Vagina (tissue), 2 donors: ENCODE measurements at places on chromosomes 5 and 9.

DNA sequence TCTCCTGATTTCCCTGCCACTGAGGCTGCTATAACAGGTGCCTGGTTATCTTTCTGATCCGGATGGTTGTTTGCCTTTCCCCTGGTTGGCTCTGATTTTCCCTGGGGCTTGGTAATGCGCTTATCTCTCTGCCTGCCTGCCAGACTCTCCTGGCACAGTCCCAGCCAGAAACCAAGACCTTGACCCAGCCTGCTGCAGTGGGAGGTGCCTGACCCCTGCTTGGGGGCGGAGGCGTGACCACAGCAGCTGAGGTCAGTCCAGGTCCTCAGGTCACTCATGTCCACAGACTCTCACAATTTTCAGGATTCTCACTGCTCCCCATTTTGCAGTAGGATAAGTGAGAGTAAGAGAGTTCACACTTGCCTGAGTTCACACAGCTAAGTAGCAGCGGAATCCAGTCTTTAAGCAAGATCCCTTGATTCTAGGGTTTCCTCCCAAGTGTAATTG lies 24.4 kb upstream of the SYNPO start:
- H3K27me3 ChIP-seq: no peaks in the 10 kb centered on the region
- H3K27ac ChIP-seq: no peak overlapping the region
- no peak for DNase-seq
- no peak overlapping the region for H3K4me3 ChIP-seq

DNA sequence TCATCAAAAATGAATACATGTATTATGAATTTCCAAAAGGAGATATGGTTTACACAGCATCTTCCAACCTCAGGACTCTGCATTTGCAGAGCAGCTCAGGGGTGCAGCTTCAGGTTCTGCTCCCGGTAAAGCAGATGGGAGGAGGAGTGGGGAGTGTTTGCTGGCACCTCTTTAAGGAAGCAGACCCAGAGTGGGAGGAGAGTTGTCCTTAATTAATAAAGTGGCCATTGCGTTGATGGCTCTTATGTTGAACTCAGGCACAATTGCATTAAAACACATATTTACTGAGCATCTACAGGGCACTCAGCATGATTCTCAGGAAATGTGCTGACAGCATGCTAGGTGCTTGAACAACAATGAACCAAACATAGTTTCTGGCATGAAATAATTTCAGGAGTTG lies 121.0 kb downstream of the PDZD2 start:
- H3K36me3 ChIP-seq: no peaks in the 10 kb centered on the region
- H3K27me3 ChIP-seq: no peaks in the 10 kb centered on the region
- H3K4me3 ChIP-seq: no peak overlapping the region
- peaks cover 16% of the 10 kb centered on the region for H3K4me1 ChIP-seq
- no peak overlapping the region for H3K27ac ChIP-seq

GRCh38 chr5:163347671-163348070 lies 89.7 kb upstream of the CCNG1 start:
- H3K4me3 ChIP-seq: no peak overlapping the region
- H3K27ac ChIP-seq: no peak overlapping the region
- DNase-seq: no peak

- no peaks in the 10 kb centered on the region for H3K4me1 ChIP-seq
- no peaks in the 10 kb centered on the region for H3K36me3 ChIP-seq
- DNase-seq: no peak
- H3K27ac ChIP-seq: no peak overlapping the region
Measured at GRCh38 chr5:143980506-143980905, 168.5 kb downstream of the HMHB1 start.

GRCh38 chr5:83767409-83767992 lies 46.8 kb upstream of the HAPLN1 start:
- H3K27me3 ChIP-seq: no peaks in the 10 kb centered on the region
- no peak for DNase-seq
- no peak overlapping the region for H3K27ac ChIP-seq
- H3K4me1 ChIP-seq: no peaks in the 10 kb centered on the region
- no peak overlapping the region for H3K4me3 ChIP-seq

- DNase-seq: no peak
- no peaks in the 10 kb centered on the region for H3K27me3 ChIP-seq
- no peak overlapping the region for H3K27ac ChIP-seq
- H3K4me1 ChIP-seq: peaks cover 14% of the 10 kb centered on the region
- no peak overlapping the region for H3K4me3 ChIP-seq
Measured at GRCh38 chr9:128728298-128728697, 4.4 kb upstream of the ZDHHC12 start.

DNA sequence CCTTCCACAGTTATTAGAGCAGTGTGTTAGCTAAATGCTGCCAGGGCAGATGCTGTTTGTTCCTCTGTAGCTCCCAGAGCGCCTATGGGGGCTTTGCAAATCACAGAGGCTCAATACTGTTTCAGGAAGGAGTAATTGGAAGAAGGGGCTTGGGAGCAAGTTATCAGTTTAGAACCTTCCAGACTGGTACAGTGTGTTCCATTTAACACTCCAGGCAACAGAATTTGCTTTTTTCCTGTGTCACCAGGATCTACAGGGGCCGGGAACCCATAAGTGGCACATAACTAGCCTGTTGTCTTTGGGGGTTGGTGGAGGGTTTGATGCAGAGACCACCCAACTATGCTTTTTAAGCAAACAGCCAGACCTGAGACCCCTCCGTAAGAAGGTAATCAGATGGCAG lies 307.3 kb upstream of the KCNN2 start:
- peaks cover 15% of the 10 kb centered on the region for H3K4me1 ChIP-seq
- H3K4me3 ChIP-seq: no peak overlapping the region
- DNase-seq: no peak
- no peak overlapping the region for H3K27ac ChIP-seq
- no peaks in the 10 kb centered on the region for H3K27me3 ChIP-seq
- H3K36me3 ChIP-seq: no peaks in the 10 kb centered on the region

DNA sequence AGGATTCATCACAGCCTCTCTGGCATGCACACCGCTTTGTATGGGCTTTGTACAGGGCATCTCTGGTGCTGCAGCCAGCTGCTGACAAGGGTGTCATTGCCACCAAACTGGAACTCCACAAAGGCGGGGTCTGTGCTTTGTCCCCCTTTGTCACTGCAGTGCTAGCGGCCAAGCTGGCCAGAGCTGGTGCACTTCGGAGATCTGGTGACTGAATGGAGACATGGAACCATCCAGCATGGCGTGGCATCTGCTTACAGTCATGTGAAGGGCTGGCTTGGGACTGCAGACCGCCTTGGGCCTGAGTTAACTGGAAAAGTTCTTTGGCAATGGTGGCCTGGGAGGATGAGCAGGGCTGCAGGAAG lies 18.7 kb upstream of the COL5A1 start:
- H3K27me3 ChIP-seq: no peaks in the 10 kb centered on the region
- H3K36me3 ChIP-seq: no peaks in the 10 kb centered on the region
- peaks cover 18% of the 10 kb centered on the region for H3K4me1 ChIP-seq
- DNase-seq: no peak

GRCh38 chr9:99561509-99561917 lies 260.2 kb upstream of the NR4A3 start:
- H3K27me3 ChIP-seq: no peaks in the 10 kb centered on the region
- no peak overlapping the region for H3K27ac ChIP-seq
- H3K4me3 ChIP-seq: no peak overlapping the region
- no peak for DNase-seq
- H3K36me3 ChIP-seq: no peaks in the 10 kb centered on the region
- no peaks in the 10 kb centered on the region for H3K4me1 ChIP-seq

DNA sequence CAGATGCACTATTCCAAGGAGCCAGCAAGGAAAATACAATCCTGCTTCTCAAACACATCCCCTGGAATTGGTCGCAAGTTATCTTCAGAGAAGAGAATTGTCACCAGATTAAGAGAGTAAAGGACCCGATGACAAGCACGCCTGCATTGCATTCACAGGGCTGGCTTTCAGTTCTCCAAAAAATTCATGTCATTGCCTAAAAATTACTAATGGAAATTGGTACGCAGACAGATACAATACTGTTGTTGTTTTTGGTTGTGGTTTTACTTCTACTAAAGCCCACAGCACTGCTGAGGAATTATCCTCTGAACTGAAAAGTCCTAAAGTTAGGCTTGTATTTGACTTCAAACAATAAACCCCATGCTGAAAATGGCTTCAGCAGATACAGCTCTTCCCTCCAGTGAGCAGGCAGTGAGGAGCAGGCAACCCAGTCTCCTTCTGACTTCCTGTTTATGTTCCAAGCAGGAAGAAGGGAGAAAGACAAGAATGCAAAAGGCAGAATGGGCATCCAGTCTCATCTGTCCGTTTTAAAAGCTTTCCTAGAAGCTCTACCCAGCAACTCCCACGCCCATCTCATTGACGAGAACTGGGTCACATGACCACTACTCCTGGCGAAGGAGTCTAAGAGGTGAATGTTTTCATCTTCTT lies 80.6 kb upstream of the ZNF366 start:
- H3K27ac ChIP-seq: no peak overlapping the region
- no peak overlapping the region for H3K4me3 ChIP-seq
- no peak for DNase-seq
- no peaks in the 10 kb centered on the region for H3K4me1 ChIP-seq

GRCh38 chr9:35675204-35675603 lies 1.5 kb downstream of the CA9 start:
- peaks cover 20% of the 10 kb centered on the region for H3K4me1 ChIP-seq
- no peak for DNase-seq
- H3K27me3 ChIP-seq: no peaks in the 10 kb centered on the region
- no peaks in the 10 kb centered on the region for H3K36me3 ChIP-seq
- H3K4me3 ChIP-seq: peak overlapping the region; percentile 55

DNA sequence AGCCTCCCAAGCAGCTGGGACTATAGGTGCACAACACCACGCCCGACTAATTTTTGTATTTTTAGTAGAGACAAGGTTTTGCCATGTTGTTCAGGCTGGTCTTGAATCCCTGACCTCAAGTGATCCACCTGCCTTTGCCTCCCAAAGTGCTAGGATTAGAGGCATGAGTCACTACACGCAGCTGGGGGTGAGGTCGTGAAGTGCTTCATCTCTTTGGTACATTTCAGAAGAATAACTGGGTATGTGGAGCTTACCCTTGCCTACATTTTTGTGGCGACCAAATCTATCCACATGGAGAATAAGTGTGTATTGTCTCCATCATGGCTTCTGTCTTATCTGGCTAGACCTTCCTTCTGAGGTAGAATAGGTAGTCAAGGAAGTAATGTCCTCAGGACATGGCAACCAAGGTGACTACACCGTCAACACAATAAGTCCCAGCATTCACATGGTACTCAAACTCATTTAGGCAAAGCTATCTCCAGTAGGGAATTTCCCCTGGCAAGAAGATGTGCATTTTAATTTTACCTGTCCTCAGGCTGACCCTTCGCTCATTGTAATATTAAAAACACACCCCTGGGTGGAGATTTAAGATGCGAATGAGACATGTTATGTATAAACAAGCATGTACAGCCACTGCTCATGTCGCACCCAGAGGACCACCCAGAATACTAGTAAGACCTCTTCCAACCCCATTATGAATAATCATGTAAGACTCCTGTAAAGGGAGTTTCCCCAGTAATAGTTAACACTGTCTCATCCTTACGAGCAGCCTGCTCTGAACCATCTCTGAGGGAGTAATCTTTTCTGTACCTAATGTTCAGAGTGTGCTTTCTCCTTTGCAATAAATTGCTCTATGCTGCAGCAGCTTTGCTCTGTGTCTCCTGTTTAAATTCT lies 1173.2 kb downstream of the TAF11L14 start:
- H3K4me3 ChIP-seq: no peak overlapping the region
- no peaks in the 10 kb centered on the region for H3K4me1 ChIP-seq
- DNase-seq: no peak
- no peaks in the 10 kb centered on the region for H3K27me3 ChIP-seq
- no peak overlapping the region for H3K27ac ChIP-seq

DNA sequence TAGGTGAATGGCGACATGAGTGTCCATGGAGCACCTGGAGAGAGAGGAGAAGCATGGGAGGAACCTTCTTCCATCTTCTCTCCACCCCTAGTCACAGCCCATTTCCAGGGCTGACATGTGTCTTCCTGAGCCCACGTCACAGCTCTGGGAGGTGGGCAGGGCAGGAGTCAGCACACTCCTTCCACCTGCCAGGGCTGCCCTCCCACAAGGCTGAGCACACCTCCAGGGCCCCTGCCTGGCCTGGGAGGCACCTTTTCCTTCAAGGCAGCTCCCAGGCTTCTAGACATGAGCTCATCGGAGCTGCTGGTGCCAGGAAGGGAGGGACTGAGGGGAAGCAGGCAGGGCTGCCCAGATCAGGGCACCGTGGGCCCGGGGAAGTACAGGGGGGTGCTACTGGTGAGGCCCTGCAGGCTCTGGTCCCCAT lies 13.6 kb upstream of the SYNPO start:
- no peaks in the 10 kb centered on the region for H3K27me3 ChIP-seq
- H3K4me1 ChIP-seq: peaks cover 62% of the 10 kb centered on the region
- H3K27ac ChIP-seq: peak overlapping the region; percentile 82

DNA sequence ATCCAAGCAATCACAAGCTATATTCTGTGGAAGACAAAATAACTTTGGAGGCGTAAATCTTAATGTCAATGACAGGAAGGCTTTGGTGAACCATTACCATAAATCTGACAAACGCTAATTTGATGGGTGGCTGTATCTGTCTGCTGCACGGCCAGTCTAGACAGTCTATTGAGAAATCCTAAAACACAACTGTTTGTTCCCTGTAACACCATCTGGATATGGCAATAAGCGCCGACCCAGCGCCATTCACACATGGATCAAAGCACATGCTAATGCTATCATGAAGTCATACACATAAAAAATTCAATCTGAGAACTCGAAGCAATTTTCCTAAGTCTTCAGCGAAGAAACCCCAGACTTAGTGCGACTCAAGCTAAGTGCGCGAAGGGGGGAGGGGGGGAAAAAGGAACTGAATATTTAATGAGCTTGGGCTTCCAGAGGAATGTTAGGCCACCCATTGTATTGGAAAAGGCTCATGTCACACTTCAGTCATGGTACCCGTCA lies 95.1 kb downstream of the ARL15 start:
- H3K27ac ChIP-seq: no peak overlapping the region
- H3K4me1 ChIP-seq: no peaks in the 10 kb centered on the region
- H3K4me3 ChIP-seq: no peak overlapping the region
- DNase-seq: no peak
- H3K27me3 ChIP-seq: no peaks in the 10 kb centered on the region
- H3K36me3 ChIP-seq: no peaks in the 10 kb centered on the region

DNA sequence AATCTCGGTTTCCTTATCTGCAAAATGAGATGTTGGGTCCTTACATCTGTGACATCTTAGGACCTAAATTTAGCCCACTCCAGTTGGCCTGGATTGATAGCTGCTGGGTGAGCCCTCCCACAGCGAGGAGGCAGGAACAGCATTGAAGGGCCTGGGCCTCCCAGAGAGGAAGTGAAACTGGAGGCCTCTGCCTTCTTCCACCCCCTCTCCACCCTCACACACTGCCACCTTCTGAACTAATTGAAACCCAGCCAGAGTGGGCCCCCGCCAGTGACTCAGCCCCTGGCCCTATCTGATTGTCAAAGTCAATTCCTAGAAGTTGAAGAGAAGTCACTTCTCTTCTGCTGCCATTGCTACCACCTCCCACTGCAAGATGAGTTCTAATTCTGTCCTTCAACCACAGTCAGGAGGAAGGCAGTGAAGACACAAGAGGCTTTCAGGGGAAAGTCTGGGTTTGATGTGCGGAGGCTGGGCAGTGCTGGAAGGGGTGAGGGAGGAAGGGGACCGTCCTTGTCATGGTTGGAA lies 55.2 kb upstream of the NEK6 start:
- H3K27ac ChIP-seq: no peak overlapping the region
- H3K36me3 ChIP-seq: no peaks in the 10 kb centered on the region
- no peak for DNase-seq
- H3K27me3 ChIP-seq: no peaks in the 10 kb centered on the region
- no peaks in the 10 kb centered on the region for H3K4me1 ChIP-seq
- H3K4me3 ChIP-seq: no peak overlapping the region
